ENCODE measurements at places on chromosomes 6 and 20.
A peak's percentile ranks its signal among the peaks of the same experiment; 100 is the strongest.

- no peak for DNase-seq
Observed at GRCh38 chr6:46940433-46941226, 18.9 kb upstream of the ADGRF5 start.

GRCh38 chr6:147204060-147204785 is at the start of gene STXBP5:
Gene STXBP5, plus strand, starts transcription at chr6:147204417. Its CDS starts 116 bp downstream, at chr6:147204533.
- DNase-seq: peak; percentile 35

GRCh38 chr20:59405226-59406200 is 105.1 kb downstream of the EDN3 start:
- no peak for DNase-seq

GRCh38 chr6:130189531-130190397 is 33.0 kb downstream of the SAMD3 start:
- no peak for DNase-seq
